ENCODE measurements at places on chromosomes 4 and X. TPM values are rescaled to one million over a fixed set of nuclear protein-coding genes. Genes with fewer than 3 reads are reported as not detected.

Gene F8A3
- 7.1 TPM for total RNA-seq

Gene RBM3
- total RNA-seq: 366 TPM

Gene TMSB15A
- not detected for total RNA-seq

Gene FGA
- not detected for total RNA-seq

Gene DGKK
- total RNA-seq: 11.4 TPM

Gene CDKL2
- 0.63 TPM for total RNA-seq

Gene TCEAL6
- total RNA-seq: not detected

Gene PCDH10
- not detected for total RNA-seq
